Non-pigmented ciliary epithelial cell (primary cell): ENCODE measurements at places on chromosomes 1 and 21.

- DNase-seq: no peak
Measured at GRCh38 chr1:101283443-101283842, 46.6 kb downstream of the S1PR1 start.

GRCh38 chr1:236172041-236172579 is 29.8 kb downstream of the GPR137B start:
- DNase-seq: no peak

DNA sequence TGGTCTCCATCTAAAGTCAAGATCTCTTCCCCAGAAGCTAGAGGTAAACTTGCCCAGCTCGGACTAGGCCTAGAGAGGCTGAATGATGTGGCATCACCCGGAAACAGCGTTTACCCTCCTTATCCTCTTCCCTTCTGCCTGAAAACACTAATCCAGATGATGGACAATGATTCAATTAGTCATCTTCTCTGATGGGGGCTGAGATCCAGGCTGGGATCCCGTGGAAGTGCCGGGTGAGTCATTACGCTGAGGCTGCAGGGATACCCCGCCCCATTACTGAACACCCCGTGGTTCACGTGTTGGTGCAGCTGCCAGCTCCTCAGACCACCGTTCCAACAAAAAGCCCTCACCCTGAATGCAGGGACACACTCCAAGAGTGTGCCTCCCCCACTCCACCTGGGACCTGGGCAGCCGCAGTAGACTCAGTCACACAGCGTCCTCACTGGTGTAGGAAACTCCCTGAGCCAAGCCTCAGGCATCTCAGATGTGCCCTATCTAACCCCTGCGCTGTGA is 2.0 kb downstream of the S100A6 start:
- peak; percentile 60 for DNase-seq

- DNase-seq: no peak
Measured at GRCh38 chr1:222798975-222799374, 15.9 kb upstream of the DISP1 start.

- no peak for DNase-seq
Measured at GRCh38 chr1:65190229-65190628, 42.2 kb downstream of the AK4 start.

GRCh38 chr1:243738020-243738419 is 112.0 kb downstream of the AKT3 start:
- no peak for DNase-seq
